Stimulated activated naive CD4-positive, alpha-beta T cell treated with Interleukin-2 at 50 U/mL for 16 hours (primary cell): ENCODE measurements at places on chromosomes 12 and 14.

- no peak for DNase-seq
These were observed 30.1 kb upstream of the PWP1 start for GRCh38 chr12:107655281-107656065.

GRCh38 chr12:29957835-29958234, 174.1 kb upstream of the TMTC1 start:
- DNase-seq, result no peak

GRCh38 chr12:28209782-28210181, 19.5 kb downstream of the CCDC91 start:
- no peak for DNase-seq

GRCh38 chr12:92234533-92234932, 88.9 kb upstream of the BTG1 start:
- DNase-seq, result no peak

- no peak for DNase-seq
These were observed 83.9 kb downstream of the STXBP6 start for GRCh38 chr14:24965934-24966578.

DNA sequence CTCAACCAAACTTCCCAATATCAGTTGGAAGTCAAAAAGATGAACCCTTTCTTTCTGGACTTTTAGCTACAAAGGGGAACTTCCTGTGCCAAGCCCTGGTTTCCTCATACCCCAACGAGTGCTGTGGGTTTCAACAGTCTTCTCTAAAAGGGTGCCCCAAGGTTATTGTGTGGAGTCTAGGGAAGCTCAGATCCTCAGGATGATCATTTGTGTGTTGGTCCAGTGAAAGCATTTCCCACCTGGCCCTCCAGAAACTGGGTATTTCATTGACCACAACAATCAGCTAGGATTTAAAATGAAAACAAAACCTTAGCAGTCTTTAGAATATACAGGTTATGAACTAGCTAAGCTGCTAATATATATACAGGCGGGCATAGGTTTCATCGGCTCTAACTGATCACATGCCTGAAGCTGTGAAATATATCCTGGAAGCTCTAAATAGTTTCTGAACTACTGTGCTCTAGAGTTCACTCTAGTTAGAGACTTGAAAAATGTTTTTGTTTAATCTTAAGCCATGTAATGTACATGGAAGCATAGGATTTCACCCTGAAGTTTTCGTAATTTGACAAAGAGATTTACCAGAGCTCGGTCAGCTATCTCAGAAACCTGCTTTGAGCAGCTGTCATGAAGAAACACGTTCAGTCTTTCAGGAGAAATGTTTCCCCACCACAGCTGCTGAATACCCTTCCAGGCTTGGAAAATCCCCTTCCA, 29.6 kb downstream of the P2RX4 start:
- no peak for DNase-seq

- no peak for DNase-seq
These were observed 55.5 kb upstream of the ESRRB start for GRCh38 chr14:76320486-76320885.

DNA sequence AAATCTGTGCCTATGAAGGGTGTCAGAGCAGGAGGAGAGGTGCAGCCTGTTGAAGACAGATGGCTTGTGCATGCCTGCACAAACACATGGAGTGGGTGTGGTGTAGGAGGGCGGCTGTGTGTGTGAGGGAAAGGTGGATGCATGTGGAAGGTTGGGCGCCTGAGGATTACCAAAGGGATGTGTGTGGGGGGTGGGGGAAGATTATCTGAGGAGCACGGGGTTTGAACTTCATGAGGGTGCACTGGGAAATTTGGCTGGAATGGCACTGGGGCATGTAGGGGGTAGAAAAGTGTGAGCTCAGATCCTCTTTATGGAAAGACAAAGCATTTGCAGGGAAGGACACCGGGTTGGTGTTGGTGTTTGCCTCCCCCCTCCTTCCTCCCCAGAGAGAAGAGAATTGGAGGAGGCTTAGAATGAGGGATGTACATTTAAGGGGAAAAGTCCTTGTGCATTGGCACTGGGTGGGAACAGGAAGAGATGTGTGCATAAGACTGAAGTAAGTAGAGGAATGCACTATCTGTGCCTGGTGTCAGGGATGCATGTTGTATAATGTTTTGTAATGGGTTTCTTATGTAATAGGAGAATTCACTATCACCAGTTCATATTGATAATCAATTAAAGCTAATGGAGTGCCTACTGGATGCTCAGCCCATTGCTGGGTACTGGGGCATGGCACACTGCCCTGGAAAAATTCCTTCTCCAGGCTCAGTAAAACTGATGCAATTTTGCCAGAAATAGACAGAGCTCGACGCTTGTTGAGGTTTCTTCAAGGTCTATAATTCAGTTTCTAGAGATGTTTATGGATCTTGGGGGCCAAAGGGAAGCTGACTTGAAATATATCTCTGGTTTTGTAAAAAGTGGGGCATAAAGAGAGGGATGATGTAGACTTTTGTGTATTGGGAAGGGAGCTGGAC, 3.0 kb downstream of the NTF3 start:
- no peak for DNase-seq

GRCh38 chr14:24064091-24064795, 7.1 kb upstream of the CPNE6 start:
- DNase-seq, result no peak

DNA sequence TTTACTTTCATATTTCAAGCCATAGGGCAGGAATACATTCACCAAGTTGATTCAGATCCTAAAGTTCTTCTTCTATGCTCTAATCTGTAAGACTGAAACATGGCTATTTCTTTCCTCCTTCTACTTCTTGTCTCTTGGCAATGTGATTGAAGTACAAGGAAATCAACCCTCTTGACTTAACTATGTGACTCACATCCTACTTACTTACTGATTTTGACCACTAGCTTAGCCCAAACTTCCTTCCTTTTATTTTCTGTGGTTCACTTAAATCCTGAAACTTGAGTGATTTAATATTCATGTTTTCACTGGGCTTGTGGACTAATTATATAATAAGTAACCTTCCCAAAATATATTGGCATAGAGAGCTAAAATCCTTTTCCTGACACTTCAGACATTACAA, 111.2 kb upstream of the NOVA1 start:
- no peak for DNase-seq

GRCh38 chr12:54701940-54702592, 53.9 kb upstream of the DCD start:
- no peak for DNase-seq

DNA sequence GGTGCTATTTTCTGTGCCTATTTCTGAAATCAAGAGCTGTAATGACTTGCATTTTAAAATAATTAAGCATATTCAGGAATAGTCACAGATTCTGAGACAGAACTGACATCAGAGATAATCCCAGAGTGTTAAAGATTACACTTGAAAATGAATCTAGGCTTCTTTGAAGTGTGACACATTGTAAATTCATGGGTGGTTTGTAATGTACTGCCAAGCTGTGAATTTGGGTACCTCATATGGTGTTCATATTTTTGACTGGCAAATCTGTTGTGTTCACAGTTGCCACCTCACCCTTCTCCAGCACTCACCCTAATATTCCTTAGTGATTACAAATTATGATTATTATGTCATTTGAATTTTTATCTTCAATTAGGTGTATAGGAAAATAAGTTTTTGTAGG, 78.5 kb upstream of the CSRP2 start:
- no peak for DNase-seq

DNA sequence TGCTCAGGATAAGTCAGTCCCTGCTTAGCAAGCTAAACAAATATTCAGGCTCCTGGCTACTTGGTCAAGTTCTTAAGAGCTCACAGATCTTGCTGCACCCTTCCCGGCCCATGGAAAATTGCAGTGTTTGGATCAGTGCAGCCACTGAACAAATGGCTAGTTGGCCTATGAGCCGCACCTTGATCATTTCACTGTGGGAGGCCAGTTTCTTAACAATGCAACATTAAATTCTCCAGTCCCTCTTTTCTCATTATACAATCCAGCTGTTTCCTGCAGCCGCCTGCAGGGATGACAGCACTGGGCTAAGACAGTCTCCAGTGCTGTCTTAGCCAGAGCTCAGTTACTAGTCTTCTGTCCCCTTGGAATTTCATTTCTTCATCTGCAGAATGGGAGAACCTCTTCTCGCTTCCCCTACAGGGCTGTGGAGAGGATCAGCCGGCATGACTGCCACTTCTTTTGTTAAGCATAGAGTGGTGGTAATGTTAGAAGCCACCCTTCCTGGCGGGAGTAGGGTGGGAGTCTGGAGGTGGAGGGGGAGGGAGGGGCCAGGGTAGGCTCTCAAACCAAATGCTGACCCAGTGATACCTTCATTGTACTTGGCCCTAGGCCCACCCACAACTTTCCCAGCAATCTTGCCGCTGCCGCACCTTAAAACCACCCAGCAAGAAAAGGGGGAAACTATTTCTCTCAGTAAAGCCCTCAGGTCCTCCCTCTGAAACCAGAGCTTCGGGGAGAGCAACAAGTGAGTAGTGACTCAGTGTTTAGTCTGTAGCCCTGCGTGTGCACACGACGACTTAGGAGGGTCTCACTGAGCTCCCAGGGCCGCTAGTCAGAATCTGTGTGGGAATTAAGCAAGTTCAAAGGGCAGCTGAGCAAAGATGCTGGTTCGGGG, 145.7 kb downstream of the NUAK1 start:
- DNase-seq, result no peak

DNA sequence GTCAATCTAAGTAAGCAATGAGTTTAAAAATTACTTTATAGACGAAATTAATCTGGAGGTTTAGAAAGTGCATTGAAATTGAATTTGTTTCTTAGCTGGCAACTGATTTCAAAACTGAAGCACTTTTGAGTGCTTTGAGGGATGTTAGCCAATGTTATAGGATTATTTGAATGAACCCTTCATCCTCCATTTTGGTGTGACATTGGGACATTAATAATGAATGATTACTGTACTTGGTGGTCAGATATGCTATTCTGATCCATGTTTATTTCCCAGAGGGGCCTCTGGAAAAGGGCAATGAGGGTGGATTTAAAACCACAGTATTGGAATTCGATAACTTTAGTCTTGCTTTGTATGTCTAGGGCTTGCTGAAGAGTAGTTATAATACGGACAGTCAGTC, 183.2 kb downstream of the AKAP6 start:
- DNase-seq, result no peak

DNA sequence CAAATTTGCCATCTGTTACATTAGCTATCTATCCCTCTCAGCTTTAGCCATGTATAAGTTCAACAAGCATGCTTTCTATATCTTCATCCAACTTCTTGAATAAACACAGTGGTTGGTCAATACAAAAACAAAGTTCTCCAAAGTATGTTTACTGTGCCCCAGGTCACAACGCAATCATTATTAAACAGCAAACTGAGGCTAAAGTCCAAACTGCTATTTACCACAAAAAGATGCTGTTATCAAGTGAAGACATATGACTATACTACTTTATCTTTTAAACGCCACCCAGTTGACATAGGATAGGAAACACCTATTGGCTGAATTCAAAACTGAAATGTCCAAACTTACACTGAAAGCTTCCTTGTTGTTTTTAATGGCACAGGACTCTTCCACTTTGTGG, 11.7 kb downstream of the ZCCHC8 start:
- no peak for DNase-seq

DNA sequence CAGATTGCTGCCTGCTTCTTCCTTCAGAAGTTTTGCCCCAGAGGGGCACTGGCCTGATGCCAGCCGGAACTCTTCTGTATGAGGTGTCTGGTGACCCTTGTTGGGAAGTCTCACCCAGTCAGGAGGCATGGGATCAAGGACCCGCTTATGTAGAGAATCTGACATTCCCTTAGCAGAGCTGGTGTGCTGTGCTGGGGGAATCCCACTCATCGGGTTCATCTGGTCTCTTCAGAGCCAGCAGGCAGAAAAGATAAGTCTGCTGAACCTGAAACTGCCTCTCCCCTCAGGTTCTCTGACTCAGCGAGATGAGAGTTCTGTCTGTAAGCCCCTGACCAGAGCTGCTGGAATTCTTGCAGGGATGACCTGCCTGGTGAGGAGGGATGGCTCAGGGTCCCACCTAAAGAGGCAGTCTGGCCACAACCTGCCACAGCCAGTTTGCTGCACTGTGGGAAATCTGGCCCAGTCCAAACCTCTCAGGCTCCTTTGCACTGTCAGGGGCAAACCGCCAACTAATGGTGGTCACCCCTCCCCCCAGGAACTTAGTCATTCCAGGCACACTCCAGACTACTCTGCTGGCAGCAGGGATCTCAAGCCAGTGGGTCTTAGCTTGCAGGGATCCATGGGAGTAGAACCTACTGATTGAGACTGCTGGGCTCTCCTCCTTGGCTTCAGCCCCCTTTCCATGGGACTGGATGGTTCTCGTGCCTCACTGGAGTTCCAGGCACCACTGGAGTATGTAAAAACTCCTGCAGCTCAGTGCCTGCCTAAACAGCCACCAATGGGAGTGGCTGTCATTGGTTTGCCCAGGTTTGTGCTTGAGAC, 4.1 kb downstream of the CLEC2D start:
- DNase-seq, result peak; percentile 50

- DNase-seq, result no peak
These were observed 131.6 kb downstream of the ADGRD1 start for GRCh38 chr12:131085125-131085815.

DNA sequence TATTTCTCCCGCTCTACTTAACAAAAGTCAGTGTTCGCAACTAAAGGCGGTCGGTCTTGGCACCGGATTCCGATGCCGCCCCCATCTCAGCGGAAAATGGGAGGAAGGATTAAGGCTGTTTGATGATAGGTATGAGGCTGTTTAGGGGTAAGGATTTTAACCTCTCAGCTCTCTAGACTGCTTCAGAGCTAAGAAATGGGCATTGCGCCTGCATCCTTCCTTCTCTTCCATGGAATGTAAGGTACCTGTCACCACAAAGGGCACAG, 1.4 kb downstream of the COCH start:
- no peak for DNase-seq

DNA sequence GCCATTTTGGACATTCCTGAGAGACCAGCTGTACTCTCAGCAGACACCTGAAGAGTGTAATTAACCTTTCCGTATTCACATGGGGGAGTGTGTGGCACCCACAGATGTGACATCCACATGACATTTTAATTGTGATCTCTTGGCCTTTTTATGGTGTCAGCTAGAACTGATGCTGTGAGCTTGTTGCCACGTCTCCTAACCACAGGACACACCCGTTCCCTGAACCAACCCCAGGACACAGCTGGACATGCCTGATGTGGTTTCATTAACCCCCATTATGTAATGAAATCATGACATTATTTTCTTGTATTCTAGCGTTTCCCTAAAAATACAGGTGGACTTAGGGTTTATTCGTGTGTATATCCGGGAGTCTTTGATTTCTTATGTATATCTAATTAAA, 1036.1 kb downstream of the TMEM121 start:
- no peak for DNase-seq

- DNase-seq, result no peak
These were observed 7.0 kb downstream of the CLEC1B start for GRCh38 chr12:9991876-9992275.

DNA sequence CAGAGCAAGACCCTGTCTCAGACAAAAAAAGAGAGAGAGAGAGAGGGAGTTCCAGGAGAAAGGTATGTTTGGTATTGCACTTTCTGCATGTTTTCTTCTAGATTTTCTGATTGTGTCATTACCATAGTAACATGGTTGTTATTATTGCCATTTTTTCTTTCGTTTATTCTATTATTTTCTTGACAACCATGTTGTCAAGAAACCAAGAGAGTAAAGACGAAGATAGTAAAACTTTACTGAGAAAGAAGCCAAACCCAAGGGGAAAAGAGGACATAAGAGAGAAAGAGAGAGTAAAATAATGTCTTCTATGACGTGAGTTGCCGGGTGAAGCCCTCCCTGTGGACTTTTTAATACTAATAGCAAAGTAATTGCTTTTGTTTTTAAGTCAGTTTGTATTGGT, 1186.0 kb upstream of the SEL1L start:
- DNase-seq, result no peak
